ENCODE measurements at places on chromosomes 7 and 10.

GRCh38 chr7:132446260-132446659 is 130.0 kb downstream of the PLXNA4 start:
- no peak for DNase-seq

DNA sequence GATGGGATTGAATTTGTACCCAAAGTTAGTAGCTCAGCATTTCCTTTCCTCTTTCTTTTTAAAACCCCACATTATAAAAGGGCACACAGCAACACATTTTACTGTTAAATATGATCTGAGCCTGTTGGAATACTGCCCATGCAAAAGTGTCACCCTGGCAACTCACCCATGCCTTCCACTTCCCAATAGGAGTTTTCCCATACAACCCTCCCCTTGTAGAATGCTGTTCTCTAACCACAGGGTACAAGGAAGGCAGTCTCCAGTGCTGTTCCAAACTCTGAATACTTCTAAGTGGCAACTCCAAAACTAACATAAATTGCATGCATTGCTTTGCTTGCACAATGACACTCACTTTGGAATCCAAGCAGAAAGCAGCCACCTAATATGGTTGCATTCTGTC is 60.8 kb downstream of the NRCAM start:
- DNase-seq = no peak

GRCh38 chr7:98795741-98796493 is 73.9 kb downstream of the TMEM130 start:
- DNase-seq = no peak

DNA sequence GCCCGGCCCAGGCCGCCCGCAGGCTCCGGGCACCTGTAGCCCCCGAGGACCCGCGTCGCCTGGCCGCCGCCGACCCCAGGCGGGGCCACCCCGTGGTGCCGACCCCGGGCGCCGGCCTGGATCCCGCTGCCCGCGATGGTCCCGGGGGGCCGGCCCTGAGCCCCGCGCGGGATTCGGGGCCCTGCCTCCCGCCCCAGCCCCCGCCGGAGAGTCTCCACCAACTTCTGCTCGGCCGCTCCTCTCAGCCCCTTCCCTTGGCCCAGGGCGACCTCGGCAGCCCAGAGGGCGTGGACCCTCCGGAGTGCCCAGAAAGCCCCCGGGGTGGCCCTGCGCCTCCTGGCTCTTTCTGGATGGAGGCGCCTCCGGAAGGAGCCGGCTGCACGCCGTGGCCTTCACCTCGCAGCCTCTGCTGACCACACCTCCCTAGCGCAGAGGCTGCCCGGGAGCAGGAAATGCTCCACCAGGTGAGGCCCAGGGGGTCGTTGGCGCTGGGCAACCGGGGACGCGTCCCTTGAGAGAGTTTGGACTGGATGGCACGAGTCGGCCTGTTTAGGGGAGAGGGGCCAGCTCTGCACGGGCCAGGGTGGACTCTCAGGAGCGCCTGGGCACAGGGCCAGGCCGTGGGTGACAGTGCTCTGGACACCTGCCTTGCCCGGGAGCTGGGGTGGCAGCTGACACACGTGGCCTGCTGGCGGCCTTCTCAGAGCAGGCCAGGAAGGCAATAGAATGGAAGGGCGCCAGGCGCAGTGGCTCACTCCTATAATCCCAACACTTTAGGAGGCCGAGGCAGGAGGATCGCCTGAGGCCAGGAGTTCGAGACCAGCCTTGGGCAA is 529 bp downstream of the ZNF853 start:
- no peak for DNase-seq

DNA sequence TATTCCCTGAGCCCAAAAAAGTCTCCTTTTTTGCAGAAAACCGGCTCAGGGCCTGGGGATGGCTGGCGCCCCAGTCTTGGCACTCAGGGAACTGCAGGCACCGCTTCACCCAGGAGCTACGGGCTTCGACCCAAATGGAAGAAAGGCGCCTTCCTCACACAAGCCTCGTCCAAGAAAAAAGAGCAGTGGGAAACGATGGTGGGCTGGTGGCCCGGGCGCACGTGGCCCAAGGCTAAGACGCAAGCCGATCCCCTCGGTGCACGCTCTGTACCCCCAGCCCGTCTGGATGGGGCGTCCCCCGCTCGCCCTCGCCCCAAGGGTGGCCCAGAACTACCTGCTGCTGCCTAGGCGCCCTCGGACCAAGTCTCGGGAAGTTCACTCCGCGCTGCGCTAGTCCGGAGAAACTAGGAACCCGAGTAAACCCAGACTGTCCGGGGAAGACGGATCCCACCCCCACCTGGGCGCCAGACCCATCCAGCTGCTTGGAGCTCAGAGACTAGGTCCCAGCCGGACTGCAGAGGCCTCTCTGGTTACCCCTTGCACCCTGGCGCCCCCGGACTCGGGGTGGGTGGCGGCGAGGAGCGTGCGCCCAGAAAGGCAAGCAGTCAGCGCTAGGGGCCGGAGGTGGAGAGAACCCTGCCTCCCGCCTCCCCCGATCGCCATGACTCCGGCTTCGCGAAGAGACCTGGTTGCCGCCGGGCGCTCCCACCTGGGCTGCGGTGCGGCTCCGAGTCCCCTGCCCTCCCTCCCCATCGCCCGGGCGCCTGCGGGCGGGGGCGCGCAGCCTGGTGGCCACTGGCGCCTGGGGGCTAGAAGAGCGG is 76.4 kb downstream of the CALN1 start:
- no peak for DNase-seq

GRCh38 chr7:42624471-42624870 is 287.4 kb downstream of the C7orf25 start:
- DNase-seq = no peak
